ENCODE measurements at places on chromosomes 2 and 18.

DNA sequence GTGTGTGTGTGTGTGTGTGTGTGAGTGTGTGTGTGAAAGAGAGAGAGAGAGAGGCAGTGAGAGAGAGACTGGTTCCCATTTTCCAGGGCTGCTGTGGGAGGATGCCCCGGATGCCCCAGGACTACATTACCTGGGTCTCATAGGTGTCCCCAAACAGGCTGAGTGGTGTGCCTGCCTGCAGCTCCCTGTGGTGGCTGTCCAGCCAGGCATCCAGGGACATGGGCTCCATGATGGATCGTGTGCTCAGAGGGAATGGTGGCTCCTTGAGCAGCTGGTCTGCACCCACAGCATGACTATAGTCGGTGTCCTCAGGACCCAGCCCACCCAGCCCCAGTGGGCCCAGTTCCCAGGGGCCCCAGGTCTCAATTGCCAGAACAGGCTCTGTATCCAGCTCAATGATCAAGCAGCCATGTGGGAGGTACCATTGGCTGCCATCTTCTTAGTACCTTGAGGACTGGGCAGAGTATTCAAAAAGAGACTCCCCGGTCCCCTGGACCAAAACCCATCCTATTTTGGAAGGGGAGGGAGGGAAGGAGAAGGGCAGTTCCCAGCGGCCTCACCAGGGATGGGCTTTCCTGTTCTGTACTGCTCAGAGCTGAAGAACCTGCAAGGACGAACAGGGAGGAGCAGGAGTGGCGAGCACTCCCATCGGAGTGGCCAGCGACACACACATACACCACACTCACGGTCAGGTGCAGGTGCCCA lies 5.8 kb upstream of the OXER1 start:
- DNase-seq, result no peak

DNA sequence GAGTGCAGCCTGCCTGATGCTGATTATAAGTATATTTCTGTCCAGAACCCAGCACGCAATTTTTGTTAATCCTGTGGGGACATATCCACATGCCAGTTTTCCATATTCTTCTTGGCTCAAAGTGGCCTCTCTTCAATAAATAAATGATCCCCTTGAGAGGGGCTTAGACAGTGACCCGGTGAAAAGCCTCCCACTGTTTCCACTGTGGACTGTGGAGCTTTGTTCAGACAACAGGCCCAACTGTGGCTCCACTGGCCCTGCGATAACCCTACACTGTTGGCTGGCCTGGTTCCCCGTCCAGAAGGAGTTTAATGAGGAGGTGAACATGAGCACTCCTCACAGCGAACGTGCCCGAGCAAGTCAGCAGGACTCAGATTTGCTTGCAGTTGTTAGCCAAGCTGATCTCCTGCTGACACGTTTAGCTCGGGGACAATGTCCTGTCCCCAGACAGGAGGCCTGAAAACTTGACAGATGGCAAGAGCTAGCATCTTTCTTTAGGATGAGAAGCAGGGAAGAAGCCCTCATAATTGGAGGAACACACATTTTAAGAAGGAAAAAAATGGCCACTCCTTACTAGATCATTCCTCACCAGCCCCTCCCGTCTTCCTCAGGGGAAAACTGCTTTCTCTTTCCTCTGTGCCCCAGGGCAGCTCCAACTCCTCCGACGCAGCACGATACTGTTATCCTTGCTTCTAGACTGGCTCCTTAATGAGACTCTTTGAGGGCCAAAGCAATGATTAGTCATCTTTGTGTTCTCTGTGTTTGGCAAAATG lies 20.0 kb upstream of the MTCL1 start:
- no peak for DNase-seq

DNA sequence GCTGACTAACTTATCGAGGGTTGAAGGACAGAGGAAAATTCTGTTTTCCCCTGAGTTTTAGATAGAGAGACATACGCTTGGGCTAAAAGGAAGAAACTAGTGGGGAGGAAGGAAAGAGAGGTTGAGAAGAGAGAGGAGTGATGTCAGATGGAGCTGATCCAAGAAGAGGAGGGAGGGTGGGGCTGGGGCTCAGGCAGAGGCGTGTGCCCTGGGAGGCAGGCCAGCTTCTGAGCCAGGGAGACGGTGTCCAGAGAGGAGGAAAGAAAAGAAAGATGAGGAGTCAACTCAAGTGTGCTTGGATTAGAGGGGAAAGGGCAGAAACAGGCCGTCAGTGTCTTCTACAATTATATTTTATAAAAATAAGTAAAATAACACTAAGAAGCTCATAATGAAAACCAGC lies 56.2 kb downstream of the EMILIN2 start:
- peak; percentile 60 for DNase-seq

DNA sequence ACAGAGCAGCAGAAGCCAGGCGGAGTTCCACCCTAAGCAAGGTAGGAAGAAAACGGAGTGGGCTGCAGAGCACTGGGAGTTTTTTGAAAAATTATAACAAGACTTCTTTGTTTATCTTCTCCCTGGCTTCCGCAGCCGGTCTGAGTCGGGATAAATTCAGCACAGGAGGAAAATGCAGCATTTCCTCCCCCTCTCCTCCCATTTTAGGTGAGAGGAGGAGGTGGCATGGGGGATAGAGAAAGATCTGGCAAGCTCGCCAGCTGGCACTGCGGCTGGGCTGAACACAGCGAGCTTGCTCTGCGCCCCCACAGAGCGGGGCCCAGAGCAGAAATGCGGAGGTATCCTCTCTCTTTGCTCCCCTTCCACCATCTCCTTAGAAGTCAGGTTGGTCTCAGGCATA lies 17.7 kb upstream of the CHRNA1 start:
- no peak for DNase-seq

DNA sequence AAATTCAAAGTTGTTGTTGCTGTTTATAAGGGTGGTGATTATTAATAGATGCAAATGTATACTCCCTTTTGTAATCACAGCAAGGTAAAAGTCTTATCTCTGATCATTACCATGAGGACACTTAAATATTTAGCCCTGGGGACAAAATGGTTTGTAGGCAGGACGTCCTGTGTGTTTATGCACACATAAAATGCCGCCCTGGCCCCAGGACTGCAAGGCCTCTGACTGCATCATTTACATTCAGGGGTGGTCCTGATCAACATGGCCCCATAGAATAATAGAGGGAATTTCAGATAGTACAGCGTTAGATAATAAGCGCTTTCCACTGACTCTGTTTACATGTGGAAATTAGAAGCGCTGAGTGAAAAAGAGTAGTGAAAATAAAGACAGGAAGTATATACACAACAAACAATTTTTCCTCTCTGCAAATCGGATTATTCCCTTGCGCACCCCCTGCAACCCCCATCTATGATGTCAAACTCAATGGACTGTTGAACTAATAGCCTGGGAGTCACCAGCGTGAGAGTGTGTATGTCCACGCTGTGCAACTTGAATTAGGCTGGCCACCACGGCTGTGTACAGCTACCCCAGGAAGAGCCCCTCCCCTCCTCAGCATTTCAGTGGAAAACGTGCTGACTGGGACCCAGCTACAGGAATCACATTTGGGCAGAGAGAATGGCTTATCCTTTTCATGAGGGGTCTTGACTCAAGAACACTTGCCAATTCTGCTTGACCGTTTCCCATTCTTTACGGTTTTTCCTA lies 291.5 kb downstream of the SOX11 start:
- no peak for DNase-seq

DNA sequence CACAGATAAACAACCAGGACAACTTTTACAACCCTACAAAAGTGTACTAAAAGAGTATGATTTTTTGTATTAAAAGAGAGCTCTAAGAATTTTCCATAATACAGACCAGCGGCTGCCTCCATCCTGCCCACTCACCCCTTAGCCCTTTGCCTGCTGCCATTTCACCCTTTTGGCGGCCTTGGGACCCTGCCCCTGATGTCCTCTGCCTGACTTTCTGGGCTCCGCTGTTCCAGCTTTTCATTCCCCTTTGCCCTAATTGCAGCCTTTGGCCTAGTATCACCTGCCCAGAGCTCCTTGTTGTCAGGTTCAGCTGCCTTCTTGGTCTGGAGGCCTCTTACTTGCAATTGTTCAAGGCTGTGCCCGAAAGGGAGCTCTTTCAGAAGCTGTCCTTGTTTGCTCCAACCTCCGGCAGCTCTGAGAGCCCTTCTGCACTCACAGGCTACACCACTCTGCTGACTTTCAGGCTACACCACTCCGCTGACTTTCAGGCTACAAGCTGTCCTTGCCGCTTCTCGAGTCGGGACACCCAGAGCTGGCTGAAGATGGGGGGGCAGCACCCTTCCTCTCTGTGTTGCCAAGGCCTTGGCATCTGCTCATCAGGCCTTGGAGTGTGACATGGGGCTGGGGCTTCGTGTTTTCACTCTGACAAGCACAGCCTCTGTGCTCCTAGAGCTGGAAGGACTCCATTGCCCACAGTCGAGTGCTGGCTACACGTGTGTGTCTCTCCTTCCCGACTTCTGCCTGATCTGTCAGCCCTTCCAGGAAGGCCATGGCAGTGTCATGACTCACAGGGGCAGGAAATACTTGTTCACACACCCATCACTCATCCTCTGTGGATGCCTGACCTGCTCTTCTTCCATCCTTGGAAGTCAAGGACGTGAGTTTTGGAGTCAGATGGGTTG lies 43.1 kb upstream of the HDAC4 start:
- no peak for DNase-seq

DNA sequence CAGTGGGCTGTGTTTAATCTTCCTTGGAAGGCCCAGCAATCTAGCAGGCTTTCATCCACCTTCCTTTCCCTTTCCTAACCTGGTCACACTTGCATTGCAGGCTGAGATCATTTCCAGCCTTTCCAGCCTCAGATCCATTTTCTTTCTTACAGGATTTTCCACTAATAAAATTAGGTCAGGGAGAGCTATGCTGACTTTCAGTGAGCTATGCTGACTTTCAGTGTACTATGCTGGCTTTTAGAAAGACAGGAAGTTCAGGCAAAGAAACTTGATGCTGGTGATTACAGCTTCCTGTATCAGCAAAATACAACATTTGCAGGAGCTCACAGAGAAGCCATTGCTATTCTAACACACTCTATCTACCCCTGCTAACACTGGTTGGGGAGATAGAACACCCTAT lies 735.0 kb downstream of the CCDC85A start:
- DNase-seq, result no peak

DNA sequence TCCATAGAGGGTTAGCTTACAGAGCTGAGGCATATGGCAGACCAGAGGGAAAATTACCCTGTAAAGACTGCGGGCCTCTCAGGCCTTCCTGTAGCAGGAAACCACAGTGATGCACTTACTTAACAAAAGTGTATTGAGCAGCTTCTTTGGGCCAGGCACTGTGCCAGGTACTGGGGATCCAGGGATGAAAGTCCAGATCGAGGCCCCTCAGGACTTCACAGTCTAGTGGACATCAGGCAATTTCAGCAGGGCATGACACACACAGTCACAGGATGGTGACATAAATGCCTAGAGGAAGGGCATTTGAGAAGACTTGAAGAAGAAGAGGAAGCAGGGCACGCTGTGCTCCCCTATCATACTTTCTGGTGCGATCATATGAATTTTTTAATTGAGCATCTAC lies 71.7 kb downstream of the MARCO start:
- DNase-seq, result no peak

- DNase-seq, result no peak
Measured at GRCh38 chr2:218077464-218078216, 8.6 kb downstream of the RUFY4 start.

- DNase-seq, result peak; percentile 51
Measured at GRCh38 chr18:79458131-79458838, 62.6 kb downstream of the NFATC1 start.

DNA sequence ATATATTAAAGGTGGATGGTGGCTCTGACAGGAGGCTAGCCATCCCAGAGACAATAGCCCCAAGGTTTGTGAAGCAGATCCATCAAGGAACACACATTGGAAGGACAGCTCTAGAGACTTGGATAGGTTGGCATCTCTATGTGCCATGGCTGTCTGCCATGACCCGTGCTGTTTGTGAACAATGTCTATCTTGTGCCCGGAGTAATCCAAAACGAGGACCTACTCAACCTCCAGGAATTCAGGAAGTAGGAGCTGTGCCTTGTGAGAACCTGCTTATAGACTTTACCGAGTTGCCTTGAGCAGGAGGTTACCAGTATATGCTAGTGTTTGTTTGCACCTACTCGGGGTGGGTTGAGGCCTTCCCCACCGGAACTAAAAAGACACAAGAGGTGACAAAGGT lies 43.1 kb upstream of the SELENOI start:
- no peak for DNase-seq

- no peak for DNase-seq
Measured at GRCh38 chr2:70921839-70922234, 13.9 kb upstream of the ATP6V1B1 start.

DNA sequence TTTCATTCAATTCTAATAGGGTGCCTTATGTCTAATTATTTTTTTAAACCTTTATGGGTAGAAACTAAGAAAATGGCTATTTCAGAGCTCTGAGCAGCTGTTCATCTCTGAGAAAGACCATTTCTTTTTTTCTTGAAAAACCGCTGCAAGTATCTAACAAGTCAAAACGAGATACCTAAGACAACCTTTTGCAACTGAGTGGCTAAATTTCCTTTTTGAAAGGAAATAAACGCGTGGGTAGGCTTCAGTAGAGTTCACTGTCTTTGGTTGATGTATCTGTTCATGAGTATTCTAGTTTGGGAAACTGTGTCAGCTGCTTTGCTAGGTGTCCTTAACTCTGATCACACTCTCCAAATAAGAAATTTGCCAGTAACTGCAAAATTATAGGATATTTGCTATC lies 104.3 kb upstream of the LINC00305 start:
- DNase-seq, result no peak

DNA sequence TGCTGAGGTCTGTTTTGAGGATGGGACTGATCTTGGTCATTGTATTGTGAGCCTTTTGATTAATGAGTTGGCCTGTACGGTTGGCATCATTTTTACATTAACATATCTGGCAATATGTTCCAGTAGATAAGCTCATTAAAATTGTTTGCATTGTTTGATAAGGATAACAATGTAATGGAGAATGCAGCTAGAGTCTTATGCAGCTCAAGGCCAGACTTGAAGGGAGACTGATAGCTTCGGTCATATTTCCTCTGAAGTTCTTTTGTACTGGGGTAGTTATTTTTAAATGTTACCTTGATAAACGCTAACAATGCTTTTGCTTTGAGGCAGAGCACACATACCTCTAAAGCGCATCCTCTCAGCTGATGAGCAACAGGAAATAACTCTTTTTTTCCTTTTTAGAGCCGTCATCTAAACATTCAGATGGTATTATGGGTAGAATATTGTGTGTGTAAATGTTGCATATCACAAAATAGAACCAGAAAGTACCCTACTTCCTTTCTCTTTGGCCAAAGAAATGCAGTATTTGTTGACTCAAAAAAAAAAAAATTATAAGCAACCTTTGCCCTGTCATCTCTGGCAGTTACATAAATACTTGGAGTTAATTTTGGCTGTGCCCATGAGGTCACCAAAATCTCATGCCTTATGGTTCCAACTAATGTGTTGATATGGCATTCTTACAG lies 1.3 kb downstream of the MAPRE2 start:
- DNase-seq, result no peak

DNA sequence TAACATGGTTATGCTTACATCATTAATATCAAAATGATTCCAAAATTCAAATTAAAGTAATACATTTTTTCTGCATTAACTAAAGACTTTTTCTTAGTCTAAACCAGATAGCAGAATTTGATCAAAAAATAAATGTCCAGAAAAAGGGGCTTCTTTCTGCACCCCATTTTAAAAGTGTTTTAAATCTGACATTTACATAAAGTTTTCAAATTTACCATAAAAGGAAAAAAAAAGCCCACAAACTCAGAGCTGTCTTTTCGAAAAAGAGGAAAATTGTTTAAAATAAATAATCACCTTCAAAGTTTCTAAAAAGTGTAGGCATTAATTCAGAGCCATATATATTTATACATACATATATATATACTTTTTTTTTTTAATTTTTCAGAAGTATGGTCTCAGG lies 1.5 kb downstream of the FASTKD1 start:
- DNase-seq, result no peak

- DNase-seq, result peak; percentile 90
Measured at GRCh38 chr2:172698041-172698863, 37.4 kb upstream of the RAPGEF4 start.

Measured in fibroblast of skin of left quadriceps (primary cell).